ENCODE measurements at places on chromosomes 16 and 17.
A peak's percentile ranks its signal among the peaks of the same experiment; 100 is the strongest.

DNA sequence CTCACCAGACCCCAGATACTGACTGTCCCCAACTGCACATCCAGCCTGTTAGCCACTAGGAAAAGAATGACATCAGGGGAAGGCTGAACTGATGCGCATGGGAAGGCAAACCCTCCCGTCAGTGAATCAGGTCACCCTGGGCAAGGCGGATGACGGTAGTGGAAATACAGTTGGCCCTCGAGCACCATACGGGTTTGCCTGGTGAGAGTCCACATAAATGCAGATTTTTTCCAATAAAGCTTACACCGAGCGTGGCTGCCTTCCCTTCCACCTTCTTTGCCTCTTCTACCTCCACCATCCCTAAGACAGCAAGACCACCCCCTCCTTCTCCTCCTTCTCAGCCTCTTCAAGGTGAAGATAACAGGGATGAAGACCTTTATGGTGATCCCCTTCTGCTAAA is 236.1 kb upstream of the TNRC6C start:
- no peak for DNase-seq

- no peak for DNase-seq
These were observed 286.6 kb downstream of the SOX9 start for GRCh38 chr17:72407336-72407909.

- no peak for DNase-seq
These were observed 50.0 kb downstream of the SOCS1 start for GRCh38 chr16:11205754-11206581.

GRCh38 chr17:77604301-77604972 is 354.1 kb upstream of the TNRC6C start:
- DNase-seq = no peak

- no peak for DNase-seq
These were observed 14.8 kb upstream of the TMED6 start for GRCh38 chr16:69366431-69366830.

DNA sequence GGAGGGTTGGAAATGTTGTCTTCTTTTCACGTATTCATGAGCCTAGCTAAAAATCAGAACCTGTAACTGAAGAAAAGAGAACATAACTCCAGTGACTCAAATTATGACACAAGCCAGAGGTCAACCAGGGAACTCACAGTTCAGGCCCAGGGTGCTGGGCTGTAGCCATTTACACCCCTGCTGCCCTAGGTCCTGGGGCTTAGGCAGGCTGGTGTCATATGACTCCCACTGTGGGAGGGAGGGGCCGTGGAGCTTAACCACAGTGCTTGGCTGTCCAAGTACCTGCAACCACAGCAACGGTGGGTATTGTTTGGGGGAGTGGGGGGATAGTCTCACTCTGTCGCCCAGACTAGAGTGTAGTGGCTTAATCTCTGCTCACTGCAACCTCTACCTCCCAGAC is 71.1 kb upstream of the AMZ2 start:
- no peak for DNase-seq

GRCh38 chr17:499951-500461 is 147.4 kb upstream of the RPH3AL start:
- DNase-seq = no peak

DNA sequence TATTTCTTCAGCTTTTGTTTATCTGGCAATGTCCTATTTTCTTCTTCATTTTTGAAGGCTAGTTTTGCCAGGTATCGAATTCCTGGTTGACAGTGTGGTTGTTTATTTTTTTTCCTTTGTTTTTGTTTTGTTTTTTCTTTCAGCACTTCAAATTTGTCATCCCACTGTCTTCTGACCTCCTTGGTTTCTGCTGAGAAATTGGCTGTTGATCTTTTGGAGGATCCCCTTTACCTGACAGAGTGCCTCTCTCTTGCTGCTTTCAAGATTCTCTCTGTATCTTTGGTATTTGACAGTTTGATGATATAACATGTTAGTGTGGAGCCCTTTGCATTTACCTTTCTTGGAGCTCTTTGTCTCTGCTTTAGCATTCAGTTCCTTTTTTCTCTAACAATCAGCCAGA is 9.6 kb upstream of the ATF7IP2 start:
- DNase-seq = no peak

DNA sequence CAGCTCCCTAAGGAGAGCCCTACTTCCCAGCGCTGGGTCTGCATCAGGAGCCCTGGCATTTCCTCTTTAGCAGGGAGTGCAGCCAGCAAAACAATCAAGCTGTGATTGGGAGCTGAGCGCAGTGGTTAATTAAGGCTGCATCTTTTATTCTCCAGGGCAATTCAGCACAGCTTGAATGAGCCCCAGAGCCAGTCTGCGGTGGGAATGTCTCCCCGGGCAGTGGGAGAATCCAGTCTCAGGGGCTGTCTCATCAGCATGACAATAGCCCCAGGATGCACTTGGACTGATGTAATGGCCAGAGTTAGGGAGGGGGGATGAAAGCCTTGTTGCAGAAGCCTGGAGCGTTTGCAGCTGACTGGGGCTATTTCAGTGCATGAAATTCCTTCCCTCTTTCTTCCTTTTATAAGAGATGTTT is 292.6 kb upstream of the SOX9 start:
- no peak for DNase-seq

GRCh38 chr16:84489131-84489530 is 15.3 kb downstream of the MEAK7 start:
- DNase-seq = no peak

GRCh38 chr17:57940653-57941329 is 14.4 kb downstream of the CUEDC1 start:
- DNase-seq = peak; percentile 8

DNA sequence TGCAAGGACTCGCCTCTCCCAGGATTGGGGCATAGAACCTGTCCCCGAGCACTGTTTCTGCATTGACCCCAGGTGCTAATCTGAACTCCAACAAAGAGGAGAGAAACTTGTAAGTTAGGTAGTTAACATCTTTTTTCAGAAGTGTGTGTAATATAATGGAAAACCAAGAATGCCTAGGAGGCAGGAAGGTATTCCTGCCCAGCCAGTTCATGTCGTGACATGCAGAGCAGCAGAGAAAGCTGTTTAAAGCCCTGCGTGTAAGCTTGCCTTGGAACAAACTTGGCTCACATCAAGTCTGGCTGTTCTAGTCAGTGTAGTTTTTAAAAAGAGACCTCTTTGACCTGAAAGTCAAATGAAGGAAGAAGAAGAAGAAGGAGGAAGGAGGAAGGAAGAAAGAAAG is 2.1 kb upstream of the GNA13 start:
- DNase-seq = no peak

DNA sequence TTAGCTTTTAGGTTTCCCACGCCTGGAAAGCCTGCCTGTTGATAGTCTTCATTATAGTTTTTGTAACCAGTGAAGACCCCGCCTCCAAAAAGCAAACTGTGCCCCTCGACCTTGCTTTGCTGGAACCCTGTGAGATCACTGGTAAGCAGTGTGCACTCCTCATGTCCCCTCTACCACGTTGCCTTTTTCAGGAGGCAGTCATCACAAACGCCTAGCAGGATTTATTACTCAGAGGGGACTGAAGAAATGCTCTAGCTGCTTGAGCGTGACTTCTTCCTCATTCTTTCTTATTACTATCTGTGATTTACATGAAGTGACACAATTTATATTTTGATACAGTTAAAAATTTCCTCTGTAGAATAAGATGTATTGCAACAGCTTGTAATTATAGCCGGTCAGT is 6.5 kb upstream of the KRTAP3-1 start:
- DNase-seq = no peak

DNA sequence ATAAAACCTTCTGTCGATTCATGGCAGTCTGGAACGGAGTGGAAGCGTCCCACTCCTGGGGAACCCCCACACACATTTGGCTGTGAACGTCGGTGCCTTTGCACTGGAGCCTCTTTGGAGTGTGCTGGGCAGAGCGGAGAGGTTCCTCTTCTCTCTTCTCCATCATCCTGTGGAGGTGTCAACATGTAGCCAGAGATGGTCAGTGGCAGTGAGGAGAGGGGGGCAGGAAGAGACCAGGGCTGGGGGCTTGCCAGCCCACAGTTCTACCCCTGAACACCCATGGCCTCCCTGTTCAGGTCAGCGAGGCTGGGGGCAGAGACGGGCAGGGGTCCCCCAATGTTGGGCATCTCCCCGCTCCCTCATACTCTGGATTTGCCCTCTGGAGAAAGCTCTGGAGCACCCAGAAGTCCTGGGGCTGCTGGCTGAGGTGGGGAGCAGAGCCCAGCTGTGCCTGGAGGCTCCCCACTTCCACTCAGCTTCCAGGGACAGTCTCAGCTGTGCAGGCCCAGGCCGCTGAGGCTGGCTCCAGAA is 223.7 kb downstream of the SEC14L1 start:
- DNase-seq = no peak

DNA sequence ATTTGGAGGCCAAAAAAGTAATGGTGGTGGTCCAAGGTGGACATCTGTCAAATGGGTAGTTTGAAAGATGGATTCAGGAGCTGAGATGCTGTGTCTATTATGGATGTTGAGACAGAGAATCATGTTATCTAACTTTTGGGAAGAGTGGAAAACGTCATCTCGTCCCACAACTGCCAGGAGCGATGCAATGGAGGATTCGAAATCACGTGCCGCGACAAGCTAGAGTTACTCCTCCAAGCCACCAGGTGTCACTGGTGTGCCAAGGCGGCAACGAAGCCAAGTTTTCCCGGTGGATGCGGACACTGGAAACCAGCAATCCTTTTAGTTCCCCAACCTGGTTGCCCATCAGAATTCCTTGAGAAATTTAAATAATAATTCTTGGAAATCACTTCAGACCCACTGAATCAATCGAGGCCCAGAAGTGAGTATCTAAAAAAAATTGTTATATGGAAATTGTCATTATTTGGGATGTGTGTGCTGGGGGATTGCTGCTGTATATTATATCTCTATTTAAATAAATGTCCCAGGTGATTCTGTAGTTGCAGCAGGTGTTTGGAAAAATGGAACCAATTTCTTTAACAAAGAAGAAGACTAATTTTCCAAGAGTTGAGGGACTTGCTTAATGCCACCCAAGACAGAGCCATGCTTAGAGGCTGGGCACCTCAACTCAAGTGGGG is 206.1 kb downstream of the HAPSTR1 start:
- no peak for DNase-seq

- no peak for DNase-seq
These were observed 137.2 kb downstream of the SNX29 start for GRCh38 chr16:12113523-12114345.

GRCh38 chr17:76841776-76842405 is 26.3 kb upstream of the MGAT5B start:
- no peak for DNase-seq

DNA sequence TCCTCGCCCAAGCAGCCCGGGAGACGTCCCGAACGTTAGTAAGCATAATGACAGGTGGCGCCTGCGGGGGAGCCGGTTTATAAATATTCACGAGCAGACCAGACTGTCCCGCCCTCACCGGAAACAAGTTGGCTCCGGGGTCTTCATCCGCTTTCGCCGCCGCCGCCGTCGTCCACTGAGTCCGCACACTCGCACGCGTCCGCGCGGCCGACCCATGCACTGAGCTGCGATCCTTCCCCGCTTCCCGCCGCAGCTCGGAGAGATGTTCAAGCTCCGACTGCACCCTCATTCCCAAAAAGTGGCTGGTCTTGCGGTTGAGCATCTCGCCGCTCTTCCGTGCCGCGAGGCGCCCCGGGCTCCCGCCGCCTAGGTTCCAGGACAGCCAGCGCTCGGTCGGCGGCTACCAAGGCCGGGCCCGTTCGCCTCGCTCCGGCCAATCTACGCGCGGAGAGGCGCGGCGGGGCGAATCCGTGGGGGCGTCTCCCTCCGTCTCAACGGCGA is 385 bp downstream of the CFAP119 start:
- DNase-seq = peak; percentile 32

DNA sequence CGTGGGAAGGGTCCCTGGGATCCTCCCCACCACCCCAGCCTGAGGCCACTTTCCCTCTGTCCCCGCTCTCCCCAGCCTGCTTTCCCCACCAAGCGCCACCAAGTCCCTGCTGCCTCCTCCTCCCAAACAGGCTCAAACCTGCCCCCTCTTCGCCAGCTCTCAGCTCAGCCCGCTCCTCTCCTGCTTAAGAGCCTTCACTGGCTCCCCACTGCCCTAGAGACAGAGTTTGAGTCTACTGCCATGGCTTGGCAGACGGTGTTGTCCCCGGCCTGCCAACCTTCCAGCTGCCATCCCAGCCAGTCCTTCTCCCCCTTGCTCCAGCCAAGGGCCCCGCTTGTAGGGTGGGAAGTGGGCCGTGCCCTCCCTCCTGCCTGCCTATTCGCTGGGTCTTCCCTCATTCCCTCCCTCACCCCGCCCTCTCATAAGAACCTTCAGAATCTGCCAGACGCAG is 11.1 kb downstream of the IL4R start:
- no peak for DNase-seq

DNA sequence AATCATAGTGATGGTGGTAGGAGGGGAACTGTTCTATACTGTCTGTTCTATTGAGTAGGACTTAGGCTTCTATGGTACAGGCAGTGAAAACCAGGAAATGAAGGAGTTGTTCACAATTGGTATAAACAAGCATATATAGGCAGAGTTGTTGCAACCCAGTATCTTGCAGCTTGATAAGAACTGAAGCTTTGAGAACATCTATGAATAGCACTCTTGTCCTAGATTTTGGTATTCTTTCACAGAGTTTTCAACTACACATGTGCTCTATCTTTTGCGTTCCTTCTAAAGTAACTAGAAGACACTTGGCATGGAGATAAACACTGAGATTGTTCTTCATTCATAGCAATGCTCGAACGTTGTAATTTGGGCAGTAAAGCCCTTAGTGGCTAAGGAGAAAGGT is 91.8 kb downstream of the KCNJ2 start:
- DNase-seq = no peak

DNA sequence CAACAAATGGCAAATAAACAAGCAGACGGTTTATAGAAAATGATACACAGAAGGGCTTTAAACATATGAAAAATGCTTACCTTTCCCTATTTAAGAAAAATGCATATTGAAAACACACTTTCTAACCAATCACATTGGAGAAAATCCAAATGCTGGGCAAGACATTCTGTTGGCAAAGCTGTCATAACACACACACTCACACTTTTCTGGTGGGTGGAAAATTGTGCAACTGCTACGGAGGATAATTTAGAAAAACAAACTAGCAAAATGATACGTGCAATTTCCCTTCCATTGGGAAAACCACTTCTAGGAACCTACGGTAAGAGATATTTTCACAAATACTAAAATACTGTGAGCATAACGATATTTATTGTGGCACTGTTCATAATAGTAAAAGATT is 9.8 kb upstream of the MYH3 start:
- no peak for DNase-seq

- DNase-seq = no peak
These were observed 360.9 kb downstream of the GRIN2A start for GRCh38 chr16:9821331-9821730.

DNA sequence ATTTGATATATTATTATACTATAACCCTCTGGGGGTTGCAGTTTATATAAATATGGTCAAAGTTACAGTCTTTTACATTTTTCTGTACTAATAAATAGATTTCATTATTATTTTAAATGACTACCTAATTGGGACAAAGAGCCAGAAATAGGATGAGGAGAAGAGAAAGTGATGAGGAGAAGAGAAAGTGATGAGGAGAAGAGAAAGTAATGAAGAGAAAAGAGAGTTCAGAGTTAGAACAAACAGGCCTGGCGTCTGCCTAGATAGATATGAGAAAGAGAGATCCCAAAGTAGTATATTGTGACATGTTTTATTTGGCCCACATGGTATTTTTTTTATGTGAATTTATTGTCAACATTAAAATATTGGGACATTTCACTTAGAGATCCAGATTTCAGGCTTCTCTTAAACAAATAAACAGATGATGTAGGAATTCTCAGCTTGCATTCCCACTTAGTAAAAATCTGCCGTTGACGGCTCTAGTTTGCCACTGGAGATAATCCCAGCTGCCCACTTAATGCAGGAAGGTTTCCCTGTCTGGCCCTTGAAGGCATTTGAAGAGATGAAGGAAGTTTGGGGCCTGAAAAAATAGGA is 210.7 kb downstream of the STX8 start:
- DNase-seq = no peak

GRCh38 chr17:46264456-46265198 is 30.3 kb upstream of the LRRC37A start:
- no peak for DNase-seq
